ENCODE measurements at places on chromosomes 4 and X.

GRCh38 chr4:176849076-176849475 lies 56.4 kb upstream of the VEGFC start:
- DNase-seq = peak; percentile 41

- DNase-seq = peak; percentile 70
Measured at GRCh38 chr4:168475745-168476144, 4.5 kb downstream of the DDX60L start.

GRCh38 chr4:40238700-40239548 lies 42.1 kb downstream of the RHOH start:
- DNase-seq = no peak

GRCh38 chr4:160701671-160702070 lies 1462.1 kb downstream of the FSTL5 start:
- no peak for DNase-seq

- no peak for DNase-seq
Measured at GRCh38 chrX:137234651-137235402, 201.0 kb upstream of the GPR101 start.

- peak; percentile 97 for DNase-seq
Measured at GRCh38 chr4:76803522-76803921, 94.4 kb downstream of the SOWAHB start.

DNA sequence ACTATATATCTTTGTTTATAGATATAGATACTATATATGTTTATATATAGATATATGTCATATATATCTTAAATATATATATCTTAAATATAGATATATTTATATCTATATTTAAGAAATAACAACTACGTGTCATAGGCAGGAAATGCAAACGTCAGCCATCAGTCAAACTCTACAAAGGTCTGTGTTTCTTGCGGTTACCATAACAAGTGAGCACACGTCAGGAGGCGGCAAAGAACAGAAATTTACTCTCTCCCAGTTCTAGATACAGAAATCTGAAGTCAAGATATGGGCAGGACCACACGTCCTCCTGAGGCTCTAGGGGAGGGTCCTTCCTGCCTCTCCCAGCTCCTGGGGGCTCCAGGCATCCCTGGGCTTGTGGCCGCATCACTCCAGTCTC lies 6.5 kb downstream of the PLCXD1 start:
- DNase-seq = no peak

GRCh38 chrX:31929366-31929765 lies 857.5 kb upstream of the FTHL17 start:
- DNase-seq = no peak

GRCh38 chr4:158313566-158313965 lies 103.3 kb downstream of the TMEM144 start:
- DNase-seq = no peak

DNA sequence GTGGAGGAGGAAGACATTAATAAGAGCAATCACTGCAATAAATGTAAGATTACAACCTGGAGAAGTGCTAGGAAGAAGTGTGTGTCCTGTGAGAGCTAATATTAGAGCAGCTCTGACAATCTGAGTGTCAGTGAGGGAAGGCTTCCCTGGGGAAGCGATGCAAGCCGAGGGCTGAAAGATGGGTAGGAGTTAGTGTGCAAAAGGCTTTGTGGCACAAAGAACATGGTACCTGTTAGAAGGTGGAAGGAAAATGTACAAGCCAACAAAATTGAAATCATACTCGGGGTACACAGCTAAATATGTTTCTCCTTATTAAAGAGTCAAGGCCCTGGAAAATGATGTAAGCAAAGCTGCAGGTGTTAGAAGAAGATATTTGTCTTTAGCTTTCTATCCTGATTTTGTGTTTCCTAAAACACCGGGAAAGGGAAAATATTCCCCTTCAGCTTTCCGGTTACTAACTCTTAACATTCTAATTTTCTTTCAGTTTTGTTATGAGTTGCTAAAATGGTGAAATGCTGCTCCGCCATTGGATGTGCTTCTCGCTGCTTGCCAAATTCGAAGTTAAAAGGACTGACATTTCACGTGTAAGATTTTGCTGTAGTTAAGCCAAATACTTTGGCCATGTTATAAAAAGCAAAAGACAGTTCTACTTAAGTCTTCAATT lies 808 bp downstream of the THAP6 start:
- DNase-seq = peak; percentile 4

DNA sequence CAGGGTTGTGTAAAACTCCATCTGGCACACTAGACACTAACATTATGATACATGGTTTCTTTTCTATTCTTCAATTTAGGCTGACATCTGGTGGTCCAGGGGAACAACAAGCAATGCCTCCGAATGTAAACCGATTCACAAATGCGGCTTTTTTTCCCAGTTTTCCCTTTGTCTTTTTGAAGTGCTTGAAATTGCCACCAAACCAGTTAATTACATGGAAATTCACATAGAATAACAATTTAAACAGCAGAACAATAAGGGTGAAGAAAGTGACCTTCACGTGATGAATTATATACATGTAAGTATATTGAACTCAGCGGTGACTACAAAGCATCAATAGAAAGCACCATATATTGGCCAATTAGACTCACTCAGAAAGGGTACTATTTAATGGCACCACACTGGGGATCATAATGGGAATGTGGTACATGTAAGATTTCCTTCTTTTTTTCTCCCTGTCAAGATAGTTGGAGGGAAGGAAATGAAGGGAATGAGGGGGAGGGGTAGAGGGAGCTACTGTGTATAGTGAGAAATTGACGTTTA lies 103.9 kb downstream of the MMRN1 start:
- DNase-seq = no peak

DNA sequence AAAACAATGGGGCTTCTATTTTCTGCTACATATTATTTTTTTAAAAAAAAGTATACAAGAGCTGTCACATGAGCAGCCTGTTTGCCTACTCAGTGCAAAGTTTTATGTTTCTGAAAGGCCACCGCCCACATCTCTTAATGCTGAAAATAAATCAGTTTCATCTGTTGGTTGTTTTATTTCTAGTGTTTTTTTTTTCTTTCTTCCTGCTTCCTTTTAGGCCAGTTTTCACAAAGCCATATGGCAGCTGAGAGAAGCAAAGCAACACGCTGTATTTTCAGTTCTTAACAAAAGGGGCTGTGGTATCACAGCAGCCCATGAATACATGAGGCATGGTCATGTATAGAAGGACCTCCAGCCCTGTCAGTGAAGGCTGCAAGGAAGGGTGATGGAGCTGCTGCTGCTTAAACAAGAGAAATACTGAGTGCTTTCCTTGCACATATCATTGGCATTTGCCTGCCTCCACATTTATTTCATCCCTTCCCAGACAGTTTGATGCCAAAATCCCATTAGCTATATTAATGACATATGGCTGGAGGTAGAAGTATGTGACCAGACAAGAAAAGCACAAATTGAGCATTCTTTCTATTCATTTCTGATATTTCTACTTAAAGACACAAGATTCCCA lies 172.5 kb downstream of the PCDH18 start:
- DNase-seq = no peak

- no peak for DNase-seq
Measured at GRCh38 chr4:146382194-146382593, 139.5 kb downstream of the SLC10A7 start.

DNA sequence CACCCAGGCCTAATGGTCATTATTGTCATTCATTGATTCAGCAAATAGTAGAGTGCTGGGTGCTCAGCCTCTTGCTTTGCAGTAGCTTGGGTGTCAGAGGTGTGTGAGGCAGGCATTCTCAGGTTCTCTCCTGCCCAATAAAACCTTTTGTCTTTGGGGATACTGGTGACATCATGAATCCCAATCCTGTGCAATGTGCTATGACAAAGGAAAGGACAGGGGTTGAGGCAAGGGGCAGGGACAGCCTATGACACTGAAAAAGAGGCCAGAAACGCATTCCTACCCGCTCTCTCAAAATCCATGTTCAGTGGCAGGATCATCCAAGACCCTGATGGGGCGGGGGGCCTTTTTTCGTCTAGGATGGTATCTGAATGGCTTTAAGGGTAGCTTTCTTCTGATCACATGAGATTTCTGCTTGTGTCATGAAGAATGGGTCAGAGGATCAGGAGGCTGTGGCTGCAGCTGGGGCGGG lies 1.5 kb upstream of the FAM193A start:
- no peak for DNase-seq

DNA sequence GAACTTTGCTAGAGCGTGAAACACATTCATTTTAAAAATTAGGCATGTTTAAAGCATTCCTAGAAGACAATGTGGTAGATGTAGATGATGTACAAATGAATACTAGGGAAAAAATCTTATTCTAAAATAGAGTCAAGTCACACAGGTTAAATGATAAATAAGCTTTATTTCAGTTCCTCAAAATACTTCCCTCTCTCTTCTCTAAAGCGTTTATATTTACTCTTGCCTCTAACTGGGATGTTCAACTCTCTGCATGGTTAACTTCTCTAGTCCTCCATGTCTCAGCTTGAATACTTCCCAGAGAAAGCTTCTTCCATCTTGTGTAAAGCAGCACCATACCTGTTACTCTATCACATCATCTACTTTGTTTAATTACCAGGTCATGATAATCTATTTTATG lies 30.9 kb upstream of the GLRA3 start:
- no peak for DNase-seq

GRCh38 chrX:130705591-130705990 lies 197.4 kb downstream of the ENOX2 start:
- DNase-seq = no peak

GRCh38 chr4:110032603-110033002 lies 119.9 kb downstream of the EGF start:
- DNase-seq = no peak

DNA sequence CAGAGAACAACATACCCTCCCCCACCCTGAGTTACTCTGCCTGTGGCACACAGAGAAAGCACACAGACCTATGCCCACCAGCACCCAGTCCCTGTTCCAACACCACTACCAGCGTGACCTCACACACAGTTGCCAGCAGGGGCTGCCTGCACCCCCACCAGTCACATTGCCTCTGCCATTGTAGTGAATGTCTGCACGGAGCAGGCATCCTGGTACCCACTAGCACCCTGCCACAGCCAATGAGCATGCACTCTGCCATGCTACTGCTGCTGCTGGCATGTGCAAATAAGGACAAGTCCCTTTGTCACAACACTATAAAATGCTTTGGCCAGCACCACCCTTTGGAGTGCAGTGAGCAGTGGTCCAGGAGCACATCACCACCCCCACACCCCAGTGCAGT lies 47.1 kb downstream of the DACH2 start:
- no peak for DNase-seq

- peak; percentile 40 for DNase-seq
Measured at GRCh38 chr4:86497980-86498862, 95.9 kb upstream of the PTPN13 start.

- DNase-seq = peak; percentile 44
Measured at GRCh38 chr4:53654300-53654758, 63.0 kb upstream of the LNX1 start.

DNA sequence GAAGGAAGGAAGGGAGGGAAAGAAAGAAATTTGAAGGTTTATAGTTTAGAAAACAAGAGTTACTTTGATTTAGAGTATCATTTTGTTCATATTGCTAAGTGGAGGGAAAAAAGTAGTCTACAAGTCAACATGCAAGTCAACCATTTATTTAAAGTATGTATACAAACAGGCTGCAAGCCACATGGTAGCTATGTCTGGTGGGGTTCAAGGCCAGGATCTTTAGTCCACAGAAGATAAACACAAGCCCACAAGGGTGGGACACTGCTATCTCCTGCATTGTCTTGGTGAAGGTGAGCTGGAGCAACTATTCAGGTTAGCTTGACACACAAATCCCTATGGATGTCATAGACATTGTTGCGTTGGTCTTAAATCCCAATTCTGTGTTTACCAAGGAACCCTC lies 71.4 kb downstream of the ABCG2 start:
- no peak for DNase-seq

- peak; percentile 31 for DNase-seq
Measured at GRCh38 chrX:134244043-134244442, 7.1 kb downstream of the CCDC160 start.

DNA sequence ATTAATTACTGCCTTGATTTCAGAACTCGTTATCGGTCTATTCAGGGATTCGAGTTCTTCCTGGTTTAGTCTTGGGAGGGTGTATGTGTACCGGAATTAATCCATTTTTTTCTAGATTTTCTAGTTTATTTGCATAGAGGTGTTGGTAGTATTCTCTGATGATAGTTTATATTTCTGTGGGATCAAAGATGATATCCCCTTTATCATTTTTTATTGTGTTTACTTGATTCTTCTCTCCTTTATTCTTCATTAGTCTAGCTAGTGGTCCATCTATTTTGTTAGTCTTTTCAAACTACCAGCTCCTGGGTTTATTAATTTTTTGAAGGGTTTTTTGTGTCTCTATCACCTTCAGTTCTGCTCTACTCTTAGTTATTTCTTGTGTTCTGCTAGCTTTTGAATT lies 32.1 kb downstream of the CDX4 start:
- DNase-seq = no peak

GRCh38 chr4:25076625-25077398 lies 46.1 kb upstream of the LGI2 start:
- no peak for DNase-seq

GRCh38 chrX:25011589-25012432 lies 4.0 kb downstream of the ARX start:
- DNase-seq = no peak

DNA sequence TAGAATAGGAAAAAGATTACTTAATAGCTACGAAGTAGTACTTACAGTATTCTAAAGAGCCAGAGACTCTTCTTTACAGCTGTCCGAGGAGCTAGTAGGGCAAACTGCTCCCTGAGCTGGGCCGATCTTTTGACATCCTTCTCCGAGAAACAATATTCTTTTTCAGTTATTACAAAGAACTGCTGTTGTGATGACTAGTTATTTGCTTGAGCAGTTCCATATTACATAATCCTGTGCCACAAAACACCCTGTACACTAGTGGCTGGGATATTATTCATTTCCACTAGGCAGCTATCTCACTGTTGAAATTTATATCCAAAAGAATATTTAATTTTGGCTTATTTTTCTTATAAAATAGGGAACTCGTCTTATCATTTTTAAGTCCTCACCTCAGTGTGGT lies 278.3 kb downstream of the CHIC1 start:
- DNase-seq = no peak

DNA sequence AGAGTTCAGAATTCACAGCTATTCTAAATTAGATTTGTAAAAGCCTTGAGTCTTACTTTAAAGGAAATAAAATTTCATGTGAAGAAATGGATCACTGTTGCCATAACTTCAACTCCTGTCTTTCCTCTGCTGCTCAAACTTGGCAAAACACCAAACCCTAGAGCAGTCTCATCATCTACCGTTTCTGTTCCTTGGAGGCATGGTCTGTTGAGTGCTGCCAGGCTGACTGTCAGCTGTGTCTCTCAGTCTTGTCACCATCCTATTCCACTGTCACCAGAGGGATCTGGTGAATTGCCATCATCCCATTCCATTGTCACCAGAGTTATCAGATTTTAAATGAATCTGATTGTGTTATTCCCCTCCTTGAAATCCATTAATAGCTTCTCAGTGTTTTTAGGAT lies 55.6 kb downstream of the STIM2 start:
- no peak for DNase-seq

GRCh38 chr4:8191136-8191747 lies 7.8 kb upstream of the SH3TC1 start:
- DNase-seq = peak; percentile 70

GRCh38 chrX:32530802-32531403 lies 680.4 kb downstream of the DMD start:
- DNase-seq = peak; percentile 20

All from mammary epithelial cell (primary cell).